ENCODE measurements at places on chromosomes 6 and 20.

DNA sequence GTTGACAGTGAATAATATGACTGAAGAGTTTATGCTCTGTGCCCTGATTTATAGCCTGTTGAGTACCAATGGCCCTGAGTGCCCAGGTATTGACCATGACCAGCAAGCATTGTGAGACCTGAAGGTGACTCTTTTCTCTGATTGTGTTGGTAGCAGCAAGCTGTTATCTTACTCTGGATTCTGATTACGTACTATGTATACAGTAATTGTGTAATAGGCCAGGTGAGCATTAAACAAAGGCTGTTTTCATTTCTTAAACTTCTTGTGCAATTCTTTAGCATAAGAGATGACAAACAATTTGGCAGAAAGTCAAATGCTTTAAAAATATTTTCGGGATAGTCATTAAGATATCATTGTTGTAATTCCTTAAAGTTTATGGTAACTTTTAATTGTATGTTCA is 111.7 kb upstream of the PTPRK start:
- DNase-seq = no peak

DNA sequence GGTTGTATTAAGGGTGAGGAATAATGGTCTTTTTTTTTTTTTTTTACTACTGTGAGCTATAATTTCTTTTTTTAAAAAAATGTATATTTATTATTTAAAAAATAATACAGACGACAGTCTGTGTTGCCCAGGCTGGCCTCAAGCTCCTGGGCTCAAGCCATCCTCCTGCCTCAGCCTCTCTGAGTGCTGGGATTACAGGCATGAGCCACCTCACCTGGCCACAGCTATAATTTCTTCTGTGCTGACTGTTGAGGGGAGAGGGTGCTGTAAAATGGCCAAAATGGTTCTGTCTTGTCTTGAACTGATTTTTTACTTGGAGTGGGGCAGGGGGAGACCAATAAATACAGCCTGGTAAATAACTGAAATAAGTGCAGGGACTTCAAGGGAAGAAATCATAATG is 3.6 kb downstream of the SRSF3 start:
- DNase-seq = no peak

- no peak for DNase-seq
Measured at GRCh38 chr20:18443886-18444285, 22.9 kb downstream of the DZANK1 start.

GRCh38 chr20:57548177-57549058 is 12.5 kb upstream of the PCK1 start:
- DNase-seq = no peak

DNA sequence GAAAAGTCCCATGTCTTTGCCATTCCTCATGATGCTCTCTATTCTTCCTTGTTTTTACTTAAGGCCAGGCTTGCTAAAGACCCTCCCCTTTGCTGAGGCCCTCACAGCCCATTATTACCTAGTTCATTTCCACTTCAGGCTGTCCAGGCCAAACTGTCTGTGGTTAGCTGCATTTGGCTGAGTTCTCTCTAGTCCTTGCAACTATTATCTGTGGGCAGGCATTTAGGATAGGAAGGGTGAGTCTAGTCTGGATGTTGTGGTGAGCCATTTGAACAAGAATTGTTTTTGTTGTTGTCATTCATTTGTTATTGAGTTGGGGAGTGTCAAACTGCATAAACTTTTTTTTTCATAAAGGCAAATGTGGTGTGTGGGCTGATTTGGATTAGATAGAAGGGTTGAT is 182.4 kb downstream of the CD109 start:
- no peak for DNase-seq

DNA sequence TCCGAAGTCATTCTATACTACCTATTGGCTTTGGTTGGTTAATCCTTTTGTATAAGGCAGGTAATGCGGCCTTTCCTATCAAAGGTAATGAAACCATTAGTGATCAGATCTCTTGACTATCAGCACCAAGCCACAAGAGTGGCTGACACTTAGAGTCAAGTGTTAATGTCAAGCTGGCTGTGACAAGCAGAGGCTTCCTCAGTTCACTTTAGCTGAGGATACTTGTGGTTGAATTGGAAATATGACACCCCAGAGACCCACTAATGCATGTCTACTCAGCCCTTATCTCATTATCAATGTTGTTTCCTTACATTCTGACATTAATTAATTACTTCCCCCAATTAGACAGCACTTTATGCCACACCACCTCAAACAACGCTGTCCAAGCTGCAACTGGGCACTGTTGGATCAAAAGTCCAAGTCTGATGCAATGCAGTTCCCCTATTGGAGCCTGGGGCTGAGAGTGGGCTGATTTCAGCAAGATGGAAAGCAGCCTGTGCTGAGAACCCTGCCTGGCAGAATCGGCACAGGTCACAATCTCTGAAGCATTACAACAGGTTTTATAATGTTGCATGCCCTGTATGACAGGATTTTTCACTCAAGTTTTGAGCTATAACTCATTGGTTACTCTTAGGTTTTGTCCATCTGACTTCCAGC is 273.5 kb downstream of the COL12A1 start:
- DNase-seq = no peak

DNA sequence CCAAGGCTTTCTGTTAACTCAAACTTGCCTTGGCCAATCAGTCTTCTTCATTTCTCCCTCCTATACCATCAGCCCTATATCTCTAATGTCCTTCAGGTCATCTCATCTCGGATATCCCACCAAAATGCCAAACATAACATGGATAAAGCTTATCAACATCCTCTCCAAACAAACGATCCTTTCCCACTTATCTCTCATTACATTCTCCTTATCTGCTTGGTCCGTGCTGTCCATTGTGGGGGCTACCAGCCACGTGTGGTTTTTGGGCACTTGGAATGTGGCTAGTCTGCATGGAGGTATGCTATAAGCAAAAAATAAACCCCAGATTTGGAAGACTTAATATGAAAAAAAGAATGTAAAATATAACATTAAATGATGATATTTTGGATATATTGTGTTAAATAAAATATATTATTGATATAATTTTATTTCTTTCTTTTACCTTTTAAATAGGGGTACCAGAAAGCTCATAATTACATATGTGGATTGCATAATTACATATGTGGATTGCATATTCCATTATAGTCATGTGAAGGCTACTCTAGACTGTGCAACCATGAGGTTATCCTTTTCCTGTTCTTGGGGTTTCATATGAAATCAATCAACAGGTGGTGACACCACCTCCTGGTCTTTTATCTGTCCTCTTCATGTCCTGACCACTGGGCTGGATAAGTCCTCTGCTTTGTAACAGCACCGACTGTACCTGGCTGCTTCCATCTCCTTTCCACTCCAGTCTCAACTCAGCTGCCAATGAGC is 123.0 kb downstream of the CD83 start:
- DNase-seq = no peak
